Prostate gland (tissue), 2 donors: ENCODE measurements at places on chromosomes 5 and 9.

GRCh38 chr5:1892211-1892610 lies 9.5 kb upstream of the IRX4 start:
- H3K4me3 ChIP-seq = no peak overlapping the region
- H3K4me1 ChIP-seq = no peaks in the 10 kb centered on the region
- H3K27ac ChIP-seq = no peak overlapping the region
- H3K36me3 ChIP-seq = no peaks in the 10 kb centered on the region

DNA sequence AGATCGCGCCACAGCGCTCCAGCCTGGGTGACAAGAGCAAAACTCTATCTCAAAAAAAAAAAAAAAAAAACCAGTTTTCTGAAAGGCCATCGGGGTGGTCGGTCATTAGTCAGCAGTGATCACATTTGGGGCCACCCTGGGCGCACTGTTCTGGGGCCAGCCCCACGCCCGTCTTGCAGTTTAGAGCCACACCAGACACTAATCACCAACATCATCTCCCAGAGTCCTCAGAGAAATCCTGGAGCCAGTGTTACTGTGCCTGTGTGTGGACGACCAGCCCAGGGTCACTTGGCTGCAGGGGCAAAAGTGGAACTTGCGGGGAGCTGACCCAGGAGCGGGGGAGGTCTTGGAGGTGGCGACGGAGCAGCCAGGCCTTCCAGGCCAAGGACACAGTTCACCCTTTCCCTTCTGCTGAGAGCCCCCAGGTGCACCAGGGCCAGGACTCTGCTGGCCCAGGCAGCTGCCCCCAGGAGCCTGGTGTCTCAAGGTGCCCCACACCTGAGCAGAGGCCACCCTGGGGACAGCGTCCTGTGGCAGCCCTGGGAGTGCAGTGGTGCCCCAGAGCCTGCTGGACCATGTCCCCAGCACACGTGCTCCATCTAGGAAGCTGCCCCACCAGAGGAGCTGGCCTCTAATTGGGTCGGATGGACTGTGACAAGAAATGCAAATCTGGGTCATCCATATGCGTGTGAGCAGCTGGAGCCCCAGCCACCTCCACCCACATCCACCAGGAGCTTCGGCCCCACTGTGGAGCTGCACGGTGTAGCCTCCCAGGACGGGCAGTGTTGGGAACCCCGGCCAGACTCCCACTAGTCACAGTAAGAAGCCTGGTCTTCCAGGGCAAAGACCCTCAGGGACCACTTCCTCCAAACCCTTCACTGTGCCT lies 51.1 kb downstream of the NEK6 start:
- H3K27me3 ChIP-seq = no peaks in the 10 kb centered on the region
- no peak overlapping the region for H3K4me3 ChIP-seq
- no peaks in the 10 kb centered on the region for H3K4me1 ChIP-seq
- no peak overlapping the region for H3K27ac ChIP-seq
- DNase-seq = no peak

- no peaks in the 10 kb centered on the region for H3K36me3 ChIP-seq
- DNase-seq = peak; percentile 49
- H3K27me3 ChIP-seq = no peaks in the 10 kb centered on the region
- H3K27ac ChIP-seq = no peak overlapping the region
- H3K4me3 ChIP-seq = no peak overlapping the region
Measured at GRCh38 chr9:16191691-16192402, 639.0 kb downstream of the CCDC171 start.

GRCh38 chr5:151492729-151493128 lies 45.3 kb downstream of the SLC36A1 start:
- H3K27me3 ChIP-seq = no peaks in the 10 kb centered on the region
- DNase-seq = no peak
- no peak overlapping the region for H3K4me3 ChIP-seq
- no peaks in the 10 kb centered on the region for H3K36me3 ChIP-seq

- DNase-seq = no peak
- no peaks in the 10 kb centered on the region for H3K36me3 ChIP-seq
- H3K27me3 ChIP-seq = no peaks in the 10 kb centered on the region
- H3K4me3 ChIP-seq = no peak overlapping the region
Measured at GRCh38 chr5:93673316-93673954, 68.0 kb downstream of the POU5F2 start.

DNA sequence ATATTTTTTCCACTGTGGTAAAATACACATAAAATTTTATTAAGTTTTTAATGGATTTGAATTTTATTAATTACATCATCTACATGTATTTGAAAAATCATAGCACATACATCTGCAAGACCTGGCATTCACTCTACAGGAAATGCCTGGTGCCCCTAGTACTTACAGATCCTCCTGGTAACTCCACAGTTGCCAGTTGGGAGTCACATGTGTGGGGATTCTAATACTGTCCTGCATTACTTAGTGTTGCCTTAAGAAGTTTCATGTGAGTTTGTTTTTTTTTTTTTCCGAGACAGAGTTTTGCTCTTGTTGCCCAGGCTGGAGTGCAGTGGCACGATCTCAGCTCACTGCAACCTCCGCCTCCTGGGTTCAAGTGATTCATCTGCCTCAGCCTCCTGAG lies 18.1 kb downstream of the KDM3B start:
- H3K4me1 ChIP-seq = no peaks in the 10 kb centered on the region
- no peaks in the 10 kb centered on the region for H3K27me3 ChIP-seq
- H3K27ac ChIP-seq = no peak overlapping the region
- DNase-seq = no peak
- H3K36me3 ChIP-seq = no peaks in the 10 kb centered on the region
- no peak overlapping the region for H3K4me3 ChIP-seq

GRCh38 chr9:85013703-85014102 lies 344.2 kb downstream of the NTRK2 start:
- no peaks in the 10 kb centered on the region for H3K27me3 ChIP-seq
- no peaks in the 10 kb centered on the region for H3K36me3 ChIP-seq
- no peaks in the 10 kb centered on the region for H3K4me1 ChIP-seq

GRCh38 chr5:157657516-157657915 lies 5.3 kb upstream of the SOX30 start:
- no peaks in the 10 kb centered on the region for H3K4me1 ChIP-seq
- no peak for DNase-seq
- no peak overlapping the region for H3K4me3 ChIP-seq
- H3K27ac ChIP-seq = no peak overlapping the region

GRCh38 chr5:36607114-36607571 lies 737 bp downstream of the SLC1A3 start:
- peak; percentile 17 for DNase-seq
- no peaks in the 10 kb centered on the region for H3K36me3 ChIP-seq
- H3K4me3 ChIP-seq = peak overlapping the region; percentile 38
- peak overlapping the region; percentile 2 for H3K27ac ChIP-seq
- no peaks in the 10 kb centered on the region for H3K4me1 ChIP-seq

DNA sequence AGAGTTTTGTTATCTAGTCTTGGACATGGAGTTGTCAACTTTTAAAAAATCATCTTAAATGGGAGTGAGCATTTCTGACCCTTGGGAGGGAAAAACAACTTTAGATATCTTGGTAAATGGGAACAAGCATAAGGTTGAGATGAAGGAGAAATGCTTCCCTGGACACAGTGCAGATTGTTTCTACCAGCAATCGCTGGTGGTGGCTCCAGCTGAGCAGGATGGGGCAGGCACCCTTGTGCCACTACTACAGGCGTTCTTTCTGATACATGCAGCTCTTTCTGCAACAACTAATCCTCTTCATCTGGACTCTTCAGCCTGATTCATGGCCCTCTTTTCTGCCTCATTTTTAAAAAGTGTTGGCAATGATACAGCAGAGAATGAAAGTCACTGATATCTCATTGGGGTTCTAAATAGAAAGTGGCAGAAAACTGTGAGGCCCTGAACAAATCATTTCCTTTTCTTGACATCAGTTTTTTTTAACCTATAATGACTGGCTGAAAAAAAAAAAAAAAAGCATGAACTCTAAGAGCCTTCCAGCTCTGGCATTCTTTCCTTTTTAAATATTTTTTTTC lies 409.4 kb upstream of the PTGER4 start:
- no peak for DNase-seq
- H3K4me1 ChIP-seq = no peaks in the 10 kb centered on the region

DNA sequence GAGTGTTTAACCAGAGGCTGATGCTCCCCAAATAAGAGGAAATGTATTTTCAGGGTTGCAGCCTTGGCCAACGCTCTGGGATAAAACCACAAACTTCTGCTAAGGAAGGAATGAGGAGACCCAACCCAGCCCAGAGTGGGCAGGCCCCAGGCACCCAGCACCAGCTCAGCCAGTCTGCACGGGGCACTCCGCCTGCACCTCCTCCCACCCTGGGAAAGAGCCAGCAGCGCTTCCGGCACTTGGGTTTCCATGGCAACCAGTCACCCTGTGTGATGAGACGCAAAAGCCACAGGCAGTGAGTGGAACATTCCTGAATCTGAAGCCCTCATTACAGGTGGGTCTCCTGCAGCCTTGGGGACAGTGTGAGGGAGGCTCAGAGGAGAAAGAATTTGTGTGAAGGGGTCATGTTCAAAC lies 85.2 kb upstream of the ZBTB43 start:
- DNase-seq = peak; percentile 36
- H3K27ac ChIP-seq = no peak overlapping the region
- H3K36me3 ChIP-seq = no peaks in the 10 kb centered on the region
- no peak overlapping the region for H3K4me3 ChIP-seq
- no peaks in the 10 kb centered on the region for H3K27me3 ChIP-seq

DNA sequence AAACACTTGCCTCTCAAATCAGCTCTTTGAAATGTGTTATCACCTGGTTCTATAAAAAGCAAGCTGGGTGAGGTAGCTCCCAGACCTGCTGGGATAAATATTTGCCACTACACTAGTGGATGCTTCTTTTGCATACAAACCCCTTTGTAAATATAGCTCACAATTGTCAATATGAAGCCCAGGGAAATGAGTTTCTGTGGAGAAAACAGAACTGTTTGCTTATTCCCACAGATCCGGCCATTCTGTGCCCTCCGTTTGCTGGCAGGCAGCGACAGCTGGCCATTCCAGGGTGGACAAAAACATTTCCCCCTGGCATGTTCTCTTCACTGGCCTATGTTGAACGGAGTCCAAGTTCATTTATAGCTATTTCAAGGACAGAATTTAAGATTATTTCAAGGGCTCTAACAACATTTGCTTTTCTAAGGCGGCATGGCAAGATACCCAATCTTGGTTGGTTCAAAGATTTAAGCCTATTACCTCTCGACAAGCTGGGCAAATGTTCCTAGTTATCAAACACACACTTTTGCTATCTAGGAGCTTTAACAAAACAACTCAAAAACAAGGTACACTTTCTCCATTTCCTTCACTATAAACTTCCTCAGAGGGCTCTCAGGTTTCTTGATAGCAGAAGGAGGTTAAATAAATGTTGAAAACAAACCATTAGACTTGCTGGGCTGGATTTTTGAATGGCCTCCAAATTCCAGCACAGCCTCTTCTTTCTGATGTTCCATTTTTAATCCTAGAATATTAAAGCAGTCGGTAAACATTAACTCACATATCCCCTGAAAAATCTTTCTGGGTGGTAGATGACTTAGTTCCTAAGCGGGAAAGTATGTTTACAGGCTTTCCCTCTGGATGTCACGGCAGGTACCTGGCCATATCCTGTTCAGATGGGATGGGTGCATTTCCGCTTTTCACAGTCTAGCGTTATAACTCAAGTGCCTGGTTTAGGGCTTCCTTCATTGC lies 332.3 kb downstream of the PLK2 start:
- peaks cover 5% of the 10 kb centered on the region for H3K4me1 ChIP-seq
- no peak overlapping the region for H3K4me3 ChIP-seq
- DNase-seq = peak; percentile 31
- H3K27me3 ChIP-seq = no peaks in the 10 kb centered on the region
- peak overlapping the region; percentile 2 for H3K27ac ChIP-seq

DNA sequence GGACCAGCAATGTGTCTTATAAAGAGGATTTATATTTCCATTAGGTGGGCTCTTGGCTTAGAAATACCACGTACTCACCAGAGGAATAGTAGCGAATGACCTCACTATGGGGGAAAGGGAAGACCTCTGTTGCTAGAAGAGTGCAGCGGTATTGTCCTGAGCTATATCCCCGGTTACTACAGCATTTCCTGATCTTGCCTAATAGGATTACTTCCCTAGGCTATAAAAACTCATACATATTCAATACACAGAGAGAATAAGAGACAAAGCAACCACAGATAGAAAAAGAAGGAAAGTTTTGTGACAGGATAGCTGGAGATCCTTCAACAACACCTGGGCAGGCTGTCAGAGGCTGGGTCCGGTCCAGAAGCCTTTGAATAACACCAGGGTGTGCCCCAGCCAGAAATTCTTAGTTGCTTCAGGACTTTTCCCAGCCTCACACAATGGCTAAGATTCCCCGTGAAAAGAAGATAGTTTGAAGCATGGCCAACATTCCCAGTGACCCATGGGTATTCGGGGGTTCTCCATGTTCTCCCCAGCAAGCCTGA lies 85.4 kb downstream of the TRIM36 start:
- DNase-seq = no peak
- H3K4me1 ChIP-seq = no peaks in the 10 kb centered on the region
- H3K27ac ChIP-seq = no peak overlapping the region
- H3K4me3 ChIP-seq = no peak overlapping the region
- peaks cover 2% of the 10 kb centered on the region for H3K27me3 ChIP-seq
- H3K36me3 ChIP-seq = no peaks in the 10 kb centered on the region

DNA sequence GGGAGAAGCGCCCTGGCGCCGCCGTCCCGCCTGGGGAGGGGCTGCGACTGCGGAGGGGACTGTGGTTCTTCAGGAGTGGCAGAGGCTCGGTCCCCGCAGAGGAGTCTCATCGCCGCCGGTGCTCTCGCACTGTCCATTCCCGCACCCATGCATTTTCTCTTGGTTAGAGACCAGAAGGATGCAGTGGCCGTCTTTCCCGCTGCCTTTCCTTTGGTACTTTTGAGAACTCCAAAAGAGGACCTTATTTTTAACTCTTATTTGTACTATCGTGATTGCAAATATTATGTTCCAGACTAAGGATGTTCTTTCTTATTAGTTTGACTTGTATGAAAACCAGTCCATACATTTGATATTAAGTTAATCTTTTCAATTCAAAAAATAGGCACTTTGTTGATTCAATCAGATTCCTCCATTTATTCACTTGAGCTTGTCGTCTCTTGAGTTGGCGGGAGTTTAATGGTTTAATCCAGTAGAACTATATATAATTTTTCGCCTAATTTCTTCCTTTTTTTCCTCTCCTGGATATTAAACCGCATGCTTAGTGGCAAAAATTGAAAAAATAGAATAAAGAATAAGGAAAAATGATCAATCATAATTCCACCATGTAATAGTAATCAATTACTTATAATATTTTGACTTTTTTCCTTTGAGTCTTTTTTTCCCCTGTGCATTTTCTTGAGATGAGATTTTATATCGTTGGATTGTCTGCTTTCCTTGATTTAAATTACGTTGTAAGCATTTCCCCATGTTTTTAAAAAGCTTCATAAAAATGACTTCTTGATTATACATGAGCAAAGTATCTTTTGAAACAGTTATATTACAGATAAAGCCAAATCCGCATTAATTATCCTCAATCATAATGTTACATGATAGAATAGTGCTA lies 861 bp downstream of the ZFYVE16 start:
- H3K4me3 ChIP-seq = peak overlapping the region; percentile 90
- H3K27ac ChIP-seq = peak overlapping the region; percentile 95
- H3K36me3 ChIP-seq = no peaks in the 10 kb centered on the region
- DNase-seq = no peak

GRCh38 chr9:15277400-15278090 lies 29.5 kb downstream of the TTC39B start:
- H3K27me3 ChIP-seq = no peaks in the 10 kb centered on the region
- H3K4me1 ChIP-seq = no peaks in the 10 kb centered on the region
- DNase-seq = no peak
- no peak overlapping the region for H3K27ac ChIP-seq
- H3K4me3 ChIP-seq = no peak overlapping the region
- no peaks in the 10 kb centered on the region for H3K36me3 ChIP-seq

- DNase-seq = no peak
- H3K27ac ChIP-seq = no peak overlapping the region
- no peaks in the 10 kb centered on the region for H3K36me3 ChIP-seq
- H3K27me3 ChIP-seq = no peaks in the 10 kb centered on the region
Measured at GRCh38 chr9:78050421-78050820, 18.8 kb upstream of the GNAQ start.
